ENCODE measurements at places on chromosomes 5 and 9.

DNA sequence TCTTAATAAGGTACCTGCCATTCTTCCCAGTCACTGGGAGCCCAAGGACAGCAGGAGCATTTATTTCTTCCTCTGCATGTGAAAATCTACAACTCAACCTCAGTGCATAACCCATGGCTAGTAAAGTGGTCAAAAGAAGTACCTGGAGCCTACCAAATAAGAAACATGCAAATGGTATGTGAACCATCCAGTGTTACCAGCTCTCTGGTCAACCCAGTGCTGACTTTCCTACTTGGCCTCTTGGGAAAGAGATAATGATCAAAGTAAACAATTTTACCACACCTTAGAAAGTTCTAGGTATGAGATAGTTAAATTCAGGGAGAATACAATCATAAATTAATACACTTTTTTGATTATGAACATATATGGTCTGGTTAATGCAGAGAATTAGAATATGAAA, 325.6 kb downstream of the ENC1 start:
- DNase-seq = no peak

DNA sequence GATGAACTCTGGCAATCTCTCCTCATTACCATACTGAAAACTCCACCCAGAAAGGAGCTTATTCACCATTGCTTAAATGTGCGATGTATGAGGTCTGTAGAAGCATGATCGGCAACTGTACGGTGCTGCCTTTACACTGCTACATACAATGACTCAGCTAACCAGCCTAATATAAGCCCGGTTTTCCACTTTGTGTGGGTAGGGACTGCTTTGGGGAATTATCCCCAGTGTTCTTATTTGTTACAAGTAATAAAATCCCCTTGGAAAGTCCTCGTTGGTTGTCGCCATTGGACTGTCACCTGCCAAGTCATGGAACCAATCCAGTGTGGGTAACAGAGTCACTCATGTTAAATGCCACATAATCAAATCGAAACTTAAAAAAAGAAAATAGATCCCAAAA, 23.5 kb upstream of the TENT2 start:
- no peak for DNase-seq

DNA sequence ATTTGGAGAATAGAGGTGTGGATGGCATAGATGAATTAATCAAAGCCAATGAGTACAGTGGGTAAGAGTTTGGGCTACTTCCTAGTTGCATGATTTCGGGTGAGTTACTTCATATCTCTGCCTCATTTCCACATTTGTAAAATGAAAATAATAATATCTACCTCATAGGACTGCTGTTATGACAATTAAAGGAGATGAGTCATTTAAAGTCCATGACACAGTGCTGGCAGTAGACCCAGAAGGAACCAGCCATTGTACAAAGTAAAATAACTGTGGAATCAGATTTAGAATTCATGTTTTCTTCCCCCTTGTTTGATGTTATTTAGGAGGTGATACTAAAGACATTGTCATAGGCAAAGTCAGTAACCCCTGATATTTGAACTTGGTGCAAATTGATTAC, 139.5 kb upstream of the SLC27A6 start:
- no peak for DNase-seq

GRCh38 chr9:91420501-91421127, 3.0 kb downstream of the NFIL3 start:
- DNase-seq = no peak

DNA sequence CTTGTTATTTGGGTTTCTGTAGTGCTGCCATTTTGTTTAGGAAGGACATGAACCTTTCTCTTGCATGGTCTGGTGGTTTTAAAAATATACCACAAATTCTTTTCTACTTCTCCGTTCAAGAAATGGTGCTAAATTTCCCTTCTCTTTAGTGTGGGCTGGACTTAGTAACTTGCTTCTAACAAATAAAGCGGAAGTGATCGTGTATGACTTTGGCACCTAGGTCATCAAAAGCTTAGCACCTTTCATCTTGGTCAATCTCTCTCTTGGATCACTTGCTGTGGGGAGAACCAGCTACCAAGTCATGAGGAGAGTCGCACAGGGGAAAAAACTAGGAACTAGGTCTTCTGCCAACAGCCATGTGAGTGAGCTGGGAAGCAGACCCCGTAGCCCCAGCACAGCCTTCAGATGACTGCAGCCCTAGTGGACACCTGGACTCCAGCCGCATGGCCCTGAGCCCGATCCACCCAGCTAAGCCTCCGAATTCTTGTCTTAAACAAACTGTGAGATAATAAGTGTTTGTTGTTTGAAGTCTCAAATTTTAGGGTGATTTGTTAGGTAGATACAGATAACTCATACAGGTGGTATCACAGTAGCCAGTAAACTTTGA, 87.7 kb upstream of the CKMT2 start:
- DNase-seq = no peak

GRCh38 chr9:95755421-95755730, 120.1 kb upstream of the ERCC6L2 start:
- no peak for DNase-seq

- DNase-seq = no peak
These were observed 226.8 kb upstream of the ATP10B start for GRCh38 chr5:161078793-161079192.

- peak; percentile 70 for DNase-seq
These were observed 21.3 kb upstream of the AK3 start for GRCh38 chr9:4762108-4762885.

DNA sequence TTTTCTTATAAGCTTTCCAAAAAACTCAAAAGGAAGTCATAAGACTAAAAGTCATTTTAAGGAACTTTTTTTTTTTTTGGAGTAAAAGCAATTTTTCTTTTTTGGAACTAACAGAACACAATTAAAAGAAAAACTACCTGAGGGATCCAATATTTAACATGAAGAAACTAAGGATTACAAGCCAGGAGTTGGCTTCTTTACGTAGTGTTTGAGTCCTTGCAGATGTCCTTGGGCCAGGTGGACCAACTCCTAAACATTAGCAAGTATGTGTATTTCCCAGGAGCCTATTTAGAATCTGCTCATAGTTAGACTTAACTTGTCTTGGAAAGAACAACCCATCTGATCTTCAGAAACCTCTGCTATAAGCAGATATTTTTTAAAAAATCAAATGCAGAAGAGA, 154.1 kb upstream of the EFNA5 start:
- DNase-seq = no peak
